Lower lobe of right lung (tissue), 2 donors: ENCODE measurements at places on chromosomes 5 and 9. TPM values are rescaled to one million over a fixed set of nuclear protein-coding genes. Genes with fewer than 3 reads are reported as not detected.

The AMBP gene
- 1.0 TPM for total RNA-seq

DNA sequence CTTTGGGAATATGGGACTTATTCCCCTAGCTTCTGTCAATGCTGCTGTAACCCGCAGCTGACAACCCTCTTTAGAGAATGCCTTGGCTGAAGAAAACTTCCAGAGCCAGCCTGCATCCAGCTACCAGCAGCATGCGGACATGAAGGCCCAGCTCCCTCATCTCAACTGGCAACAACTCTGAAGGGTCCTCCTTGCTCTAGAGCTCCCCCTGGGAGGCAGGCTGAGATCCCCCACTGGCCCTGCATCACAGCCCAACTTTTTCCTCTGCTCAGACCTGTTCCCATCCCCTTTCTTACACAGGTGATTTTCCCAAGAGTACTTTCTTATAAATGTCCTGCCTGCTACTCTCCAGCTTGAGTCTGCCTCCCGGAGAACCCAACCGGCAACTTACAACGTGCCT, 18.7 kb upstream of the WNT8A start:
- H3K4me1 ChIP-seq, result no peaks in the 10 kb centered on the region
- no peak overlapping the region for H3K4me3 ChIP-seq
- no peak overlapping the region for H3K27ac ChIP-seq

DNA sequence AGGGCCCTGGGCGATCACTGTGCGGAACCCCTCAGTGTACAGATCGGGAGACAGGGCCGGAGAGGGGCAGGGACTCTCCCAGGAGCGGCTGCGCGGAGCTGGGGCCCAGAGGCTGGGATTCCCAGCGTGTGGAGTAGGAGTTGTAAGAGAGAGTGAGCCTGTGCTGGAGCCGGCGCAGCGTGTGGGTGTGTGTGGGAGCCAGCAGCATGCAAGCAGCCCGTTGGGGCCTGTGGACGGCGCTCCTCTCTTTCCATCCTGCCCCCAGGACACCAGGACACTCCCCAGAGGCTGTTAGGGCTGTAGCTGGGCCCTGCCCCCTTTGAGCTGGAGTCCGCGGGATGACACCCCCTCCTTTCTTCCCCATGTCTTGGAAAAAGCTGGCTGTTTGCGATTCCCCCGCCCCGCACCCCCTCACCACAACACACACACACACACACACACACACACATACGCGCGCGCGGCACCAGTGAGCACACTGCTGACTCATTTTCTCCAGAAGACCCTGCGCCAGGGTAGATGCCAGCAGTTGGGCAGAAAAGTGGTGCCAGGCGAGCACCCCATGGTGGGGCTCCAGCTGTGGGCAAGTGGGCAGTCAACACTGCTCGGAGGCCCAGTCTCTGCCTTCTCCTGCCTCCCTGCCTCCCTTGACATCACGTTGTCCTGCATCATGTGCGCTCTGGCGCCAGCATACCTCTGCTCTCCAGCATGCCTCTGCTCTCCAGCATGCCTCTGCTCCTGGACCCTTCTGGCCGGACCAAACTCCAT, 1.5 kb downstream of the COL27A1 start:
- peak; percentile 64 for DNase-seq
- H3K27me3 ChIP-seq, result peaks cover 36% of the 10 kb centered on the region

DNA sequence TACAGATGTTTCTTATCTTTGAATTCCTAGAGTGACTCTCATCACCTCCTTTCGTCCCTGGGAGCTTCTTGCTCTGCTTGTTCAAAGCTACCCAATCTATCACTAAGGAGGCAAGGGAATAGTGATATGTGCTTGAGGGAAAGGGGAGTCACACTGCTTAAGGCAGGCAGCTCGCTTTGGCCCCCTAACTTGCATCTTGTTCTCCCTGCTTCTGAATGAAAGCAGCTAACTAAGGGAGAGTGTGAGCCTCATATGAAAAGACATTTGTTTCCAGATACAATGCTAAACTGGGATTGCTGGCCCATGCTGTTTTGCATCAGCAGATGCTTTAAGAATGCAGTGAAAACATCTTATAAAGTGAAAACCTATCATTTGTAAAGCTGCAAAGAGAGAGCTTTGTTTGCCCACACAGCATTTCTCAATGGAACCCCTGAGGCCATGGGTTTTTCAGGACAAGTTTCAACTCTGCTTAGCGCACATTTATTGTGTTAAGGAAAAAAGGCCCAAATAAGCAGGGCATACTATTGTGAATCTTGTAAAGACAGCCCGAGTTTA, 367.9 kb upstream of the ADAMTSL1 start:
- no peaks in the 10 kb centered on the region for H3K27me3 ChIP-seq
- H3K36me3 ChIP-seq, result no peaks in the 10 kb centered on the region
- no peak for DNase-seq
- no peak overlapping the region for H3K27ac ChIP-seq
- no peak overlapping the region for H3K4me3 ChIP-seq

DNA sequence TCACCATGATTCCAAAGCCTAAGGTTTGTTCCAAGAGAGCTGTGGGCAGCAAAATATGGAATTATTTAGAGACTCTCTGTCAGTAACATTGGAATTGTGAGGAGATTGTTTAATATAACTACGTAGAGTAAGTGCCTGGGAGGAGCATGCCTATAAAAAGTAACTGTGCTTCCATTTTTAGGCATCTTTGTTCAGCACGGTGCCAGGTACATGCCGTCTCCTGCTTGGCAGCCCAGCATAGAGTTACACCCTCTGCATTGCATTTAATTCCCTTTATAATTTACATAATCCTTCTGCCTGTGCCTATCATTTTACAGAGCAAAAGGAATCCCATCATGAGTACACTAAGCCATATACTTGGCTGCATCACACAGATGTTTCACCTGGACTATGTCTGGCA, 32.1 kb upstream of the ALDH1A1 start:
- no peaks in the 10 kb centered on the region for H3K4me1 ChIP-seq
- H3K4me3 ChIP-seq, result no peak overlapping the region
- H3K27ac ChIP-seq, result no peak overlapping the region
- no peaks in the 10 kb centered on the region for H3K27me3 ChIP-seq

DNA sequence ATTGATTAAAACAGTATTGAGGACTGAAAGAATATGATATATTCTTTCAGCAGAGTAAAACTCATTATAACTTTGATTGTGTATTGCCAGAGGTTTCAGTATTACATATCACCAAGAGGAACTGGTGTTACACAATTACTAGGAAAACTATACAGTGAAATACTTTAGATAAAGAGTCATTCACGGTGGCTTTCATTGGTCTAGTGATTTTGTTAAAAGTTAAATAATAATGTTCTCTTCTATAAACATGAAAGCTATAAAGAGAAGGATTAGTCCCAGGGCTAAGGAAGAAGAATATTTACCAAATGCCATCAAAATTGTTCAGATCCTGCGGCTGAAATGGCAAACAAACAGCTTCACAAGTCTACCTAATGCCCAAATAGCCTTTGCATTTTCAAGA, 306.2 kb downstream of the SEMA5A start:
- H3K36me3 ChIP-seq, result no peaks in the 10 kb centered on the region
- no peak for DNase-seq
- H3K27ac ChIP-seq, result no peak overlapping the region
- no peaks in the 10 kb centered on the region for H3K4me1 ChIP-seq

The GPX3 gene
- 855 TPM for total RNA-seq

DNA sequence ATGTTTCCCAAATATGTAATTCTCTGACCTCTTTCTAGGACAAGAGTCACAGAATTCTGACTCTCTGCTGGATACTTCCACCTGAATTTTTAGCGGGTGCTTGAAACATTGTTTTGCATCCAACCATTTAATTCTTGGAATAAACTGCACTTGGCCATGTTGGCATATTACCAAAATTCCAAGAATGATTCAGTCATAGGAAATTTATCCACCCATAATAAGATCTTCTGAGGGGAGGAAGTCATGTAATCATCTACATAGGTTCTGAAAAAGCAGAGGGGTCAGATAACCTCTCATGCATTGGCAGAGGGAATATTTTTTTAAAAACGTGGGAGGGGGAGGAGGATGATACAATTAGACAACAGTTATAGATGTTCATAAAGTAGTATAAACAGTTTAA, 156.9 kb downstream of the PAM start:
- no peak overlapping the region for H3K27ac ChIP-seq
- no peak overlapping the region for H3K4me3 ChIP-seq
- DNase-seq, result no peak
- peaks cover 15% of the 10 kb centered on the region for H3K4me1 ChIP-seq
- H3K36me3 ChIP-seq, result no peaks in the 10 kb centered on the region

GRCh38 chr5:32151198-32151597, 22.9 kb downstream of the GOLPH3 start:
- no peak overlapping the region for H3K27ac ChIP-seq
- H3K36me3 ChIP-seq, result peaks cover 6% of the 10 kb centered on the region
- peaks cover 78% of the 10 kb centered on the region for H3K4me1 ChIP-seq
- H3K27me3 ChIP-seq, result no peaks in the 10 kb centered on the region

DNA sequence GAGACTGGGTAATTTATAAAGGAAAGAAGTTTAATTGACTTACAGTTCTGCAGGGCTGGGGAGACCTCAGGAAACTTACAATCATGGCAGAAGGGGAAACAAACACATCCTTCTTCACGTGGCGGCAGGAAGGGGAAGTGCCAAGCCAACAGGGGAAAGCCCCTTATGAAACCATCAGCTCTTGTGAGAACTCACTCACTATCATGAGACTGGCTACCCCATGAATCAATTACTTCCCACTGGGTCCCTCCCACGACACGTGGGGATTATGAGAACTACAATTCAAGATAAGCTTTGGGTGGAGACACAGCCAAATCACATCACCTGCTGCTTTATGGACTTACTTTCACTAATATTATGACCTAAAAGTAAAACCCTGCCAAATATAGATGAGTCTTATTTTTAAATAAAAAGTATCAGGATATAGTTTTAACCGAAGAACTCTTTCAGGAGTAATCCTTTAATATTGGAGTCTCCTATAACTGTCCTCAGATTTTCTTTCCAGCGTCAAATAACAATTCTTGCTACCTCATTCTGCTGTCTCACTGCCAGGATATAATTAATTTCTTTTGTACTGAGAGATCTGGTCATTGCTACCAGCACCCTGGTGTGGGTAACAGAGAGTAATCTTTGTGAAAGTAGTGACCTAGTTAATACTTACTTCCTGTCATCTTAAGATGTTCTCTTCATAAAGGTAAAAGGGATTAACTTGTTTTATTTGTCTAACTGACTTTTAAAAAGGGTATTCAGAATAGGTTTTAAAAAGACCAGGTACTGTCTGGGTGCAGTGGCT, 68.6 kb downstream of the NLN start:
- peak; percentile 51 for DNase-seq
- H3K36me3 ChIP-seq, result peaks cover 6% of the 10 kb centered on the region
- no peak overlapping the region for H3K27ac ChIP-seq
- H3K27me3 ChIP-seq, result no peaks in the 10 kb centered on the region
- H3K4me1 ChIP-seq, result no peaks in the 10 kb centered on the region
- H3K4me3 ChIP-seq, result no peak overlapping the region

The PCDH1 gene
- total RNA-seq, result 55.7 TPM

- DNase-seq, result no peak
- H3K27me3 ChIP-seq, result no peaks in the 10 kb centered on the region
- no peaks in the 10 kb centered on the region for H3K4me1 ChIP-seq
- H3K4me3 ChIP-seq, result no peak overlapping the region
Measured at GRCh38 chr9:109993250-109993978, 213.4 kb downstream of the PALM2AKAP2 start.

- H3K4me3 ChIP-seq, result no peak overlapping the region
- H3K36me3 ChIP-seq, result no peaks in the 10 kb centered on the region
- DNase-seq, result no peak
Measured at GRCh38 chr9:13083963-13084528, 195.4 kb downstream of the MPDZ start.

The IFNA21 gene
- not detected for total RNA-seq

The PTGR1 gene
- 42.7 TPM for total RNA-seq

DNA sequence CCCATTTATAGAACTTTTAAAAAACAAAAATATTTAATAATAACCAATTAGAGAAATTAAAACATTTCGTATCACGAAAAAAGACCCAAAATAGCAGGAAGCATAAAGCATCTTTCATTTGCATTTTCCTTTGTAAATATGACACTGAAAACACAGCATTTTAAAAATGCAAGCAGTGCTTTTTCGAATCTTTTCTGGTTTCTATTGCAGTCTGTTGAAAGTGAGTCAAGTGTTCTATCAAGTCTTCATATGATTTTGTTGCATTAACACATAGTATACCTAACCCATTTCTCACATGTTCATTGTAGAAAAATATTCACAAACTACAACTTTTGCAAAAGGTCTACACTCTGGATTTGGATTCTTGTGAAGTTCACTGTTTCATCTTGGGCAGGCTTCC, 198.8 kb downstream of the SEMA5A start:
- H3K27ac ChIP-seq, result no peak overlapping the region
- H3K27me3 ChIP-seq, result no peaks in the 10 kb centered on the region
- H3K36me3 ChIP-seq, result no peaks in the 10 kb centered on the region

- no peaks in the 10 kb centered on the region for H3K27me3 ChIP-seq
- no peaks in the 10 kb centered on the region for H3K4me1 ChIP-seq
- DNase-seq, result no peak
- H3K27ac ChIP-seq, result peak overlapping the region; percentile 37
- H3K4me3 ChIP-seq, result no peak overlapping the region
Measured at GRCh38 chr5:37111426-37112382, 137.5 kb downstream of the CPLANE1 start.

The EDIL3 gene
- total RNA-seq, result 17.0 TPM
